Stimulated activated CD4-positive, alpha-beta T cell treated with anti-CD3 and anti-CD28 coated beads, Interleukin-15, amount 100 ng/mL, for 24 hours (primary cell): ENCODE measurements at places on chromosomes 2 and 18.
A peak's percentile ranks its signal among the peaks of the same experiment; 100 is the strongest.

DNA sequence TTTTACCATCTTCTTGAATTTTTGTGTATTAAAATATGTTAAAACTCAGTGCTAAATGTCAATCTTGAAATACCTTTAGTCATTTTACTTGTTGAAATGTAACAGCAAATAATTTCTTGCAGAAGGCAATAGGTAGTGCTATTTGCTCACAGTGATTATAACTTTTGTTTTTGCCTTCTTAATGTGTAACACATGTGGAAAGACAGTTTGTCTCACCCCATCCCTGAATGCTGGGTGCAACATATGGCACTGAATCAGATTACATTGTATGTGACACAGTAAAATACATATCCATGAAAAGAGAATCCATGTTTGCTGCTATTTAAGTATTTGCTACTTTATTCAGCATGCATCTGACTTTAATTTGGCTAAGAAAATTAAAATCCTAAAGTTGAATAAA, 35.3 kb downstream of the FRZB start:
- DNase-seq, result no peak

- no peak for DNase-seq
Measured at GRCh38 chr2:176109192-176109901, 2.3 kb downstream of the HOXD11 start.

DNA sequence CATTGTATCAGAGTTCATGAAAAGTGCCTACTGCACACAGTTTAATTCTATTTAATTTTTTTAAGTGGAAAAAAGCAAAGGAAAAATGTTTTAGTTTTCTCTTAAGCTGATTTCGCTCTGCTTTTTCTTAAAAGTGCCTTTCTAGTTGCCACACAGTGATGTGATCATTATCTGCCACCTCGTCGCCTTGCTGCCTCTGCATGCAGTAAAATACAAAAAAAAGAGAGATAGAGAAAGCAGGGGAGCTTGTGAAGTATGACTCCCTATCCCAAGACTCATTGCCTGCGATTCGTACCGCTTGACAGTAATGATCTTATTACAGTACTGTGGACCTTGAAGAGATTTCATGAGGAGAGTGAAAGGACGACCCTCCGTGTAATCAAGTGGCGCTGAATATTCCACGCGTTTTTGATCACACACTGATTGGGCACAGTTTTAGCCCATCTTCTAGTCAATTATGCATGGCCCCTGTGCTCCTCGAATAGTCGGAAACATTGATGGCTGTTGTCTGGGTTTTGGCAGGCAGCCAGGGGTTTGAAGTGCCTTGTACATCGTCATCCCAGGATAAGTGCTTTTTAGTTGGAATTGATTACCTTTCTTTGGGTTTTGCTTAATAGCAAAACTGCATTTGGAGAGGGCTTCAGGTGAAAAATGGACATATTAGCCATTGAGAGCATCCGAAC, 188.3 kb downstream of the GBX2 start:
- DNase-seq, result no peak

- no peak for DNase-seq
Measured at GRCh38 chr18:5538544-5538943, 5.3 kb downstream of the EPB41L3 start.

GRCh38 chr2:201781557-201782051, 871 bp upstream of the ALS2 start:
- peak; percentile 20 for DNase-seq

DNA sequence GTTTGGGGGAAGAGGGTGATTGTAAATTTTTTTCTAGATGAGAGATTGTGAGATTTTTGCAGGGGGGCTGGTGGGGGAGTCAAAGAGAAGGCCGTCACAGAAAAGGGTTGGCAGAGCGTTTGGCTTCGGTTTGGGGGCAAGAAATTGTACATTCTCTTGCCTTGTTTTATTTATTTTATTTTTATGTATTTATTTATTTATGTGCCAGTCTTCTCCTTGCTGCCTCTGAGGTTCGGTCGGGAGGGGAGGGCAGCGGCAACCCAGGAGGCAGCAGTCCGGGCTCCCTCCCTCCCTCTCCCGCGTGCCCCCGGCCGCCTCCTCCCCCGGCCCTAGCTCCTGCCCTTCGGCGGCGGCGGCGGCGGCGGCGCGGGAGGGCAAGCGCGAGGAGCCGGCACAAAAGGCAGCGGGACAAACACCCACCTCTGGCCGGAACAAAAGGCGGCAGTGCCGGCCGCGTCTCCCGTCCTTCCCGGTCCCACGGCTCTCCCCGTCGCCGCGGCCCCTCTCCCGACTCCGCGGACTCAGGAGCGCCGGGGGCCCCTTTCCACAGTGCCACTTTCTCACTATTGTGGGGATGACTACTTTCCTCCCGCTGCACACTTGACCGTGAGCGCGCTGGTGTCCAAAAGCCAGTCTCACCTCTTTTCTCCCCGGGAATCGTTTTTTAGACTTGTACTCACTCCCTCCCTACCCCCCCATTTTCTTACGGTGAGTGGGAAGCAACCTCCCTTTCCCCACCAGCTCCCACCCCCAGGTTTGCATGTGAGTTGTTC, 1.2 kb downstream of the BCL11A start:
- peak; percentile 27 for DNase-seq

- DNase-seq, result no peak
Measured at GRCh38 chr18:13888191-13888716, 27.1 kb downstream of the MC2R start.

DNA sequence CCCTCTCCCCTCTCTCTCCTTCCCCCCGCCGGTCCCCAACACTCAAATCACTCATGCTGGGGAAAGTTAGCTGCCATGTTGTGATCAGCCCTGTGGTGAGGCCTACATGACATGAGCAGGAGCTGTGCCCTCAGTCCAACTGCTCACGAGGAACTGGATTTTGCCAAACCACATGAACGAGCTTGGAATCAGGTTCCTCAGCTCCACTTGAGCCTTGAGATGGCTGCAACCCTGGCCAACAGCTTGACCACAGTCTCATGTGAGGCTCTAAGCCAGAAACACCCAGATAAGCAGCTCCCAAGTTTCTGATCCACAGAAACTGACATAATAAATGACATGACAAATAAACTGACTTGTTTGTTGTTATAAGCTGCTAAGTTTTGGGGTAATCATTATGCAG, 38.4 kb downstream of the ARL4C start:
- DNase-seq, result no peak

DNA sequence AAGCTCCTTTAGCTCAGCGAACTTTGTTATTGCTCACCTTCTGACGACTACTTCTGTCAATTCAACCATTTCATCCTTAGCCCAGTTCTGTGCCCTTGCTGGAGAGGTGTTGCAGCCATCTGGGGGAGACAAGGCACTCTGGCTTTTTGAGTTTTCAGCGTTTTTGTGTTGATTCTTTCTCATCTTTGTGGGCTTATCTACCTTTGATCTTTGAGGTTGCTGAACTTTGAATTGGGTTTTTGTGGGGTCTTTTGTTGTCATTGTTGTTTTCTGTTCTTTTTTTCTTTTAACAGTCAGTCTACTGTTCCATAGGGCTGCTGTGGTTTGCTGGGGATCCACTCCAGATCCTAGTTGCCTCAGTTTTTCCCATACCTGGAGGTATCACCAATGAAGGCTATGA, 57.3 kb downstream of the GTF3C3 start:
- DNase-seq, result no peak

DNA sequence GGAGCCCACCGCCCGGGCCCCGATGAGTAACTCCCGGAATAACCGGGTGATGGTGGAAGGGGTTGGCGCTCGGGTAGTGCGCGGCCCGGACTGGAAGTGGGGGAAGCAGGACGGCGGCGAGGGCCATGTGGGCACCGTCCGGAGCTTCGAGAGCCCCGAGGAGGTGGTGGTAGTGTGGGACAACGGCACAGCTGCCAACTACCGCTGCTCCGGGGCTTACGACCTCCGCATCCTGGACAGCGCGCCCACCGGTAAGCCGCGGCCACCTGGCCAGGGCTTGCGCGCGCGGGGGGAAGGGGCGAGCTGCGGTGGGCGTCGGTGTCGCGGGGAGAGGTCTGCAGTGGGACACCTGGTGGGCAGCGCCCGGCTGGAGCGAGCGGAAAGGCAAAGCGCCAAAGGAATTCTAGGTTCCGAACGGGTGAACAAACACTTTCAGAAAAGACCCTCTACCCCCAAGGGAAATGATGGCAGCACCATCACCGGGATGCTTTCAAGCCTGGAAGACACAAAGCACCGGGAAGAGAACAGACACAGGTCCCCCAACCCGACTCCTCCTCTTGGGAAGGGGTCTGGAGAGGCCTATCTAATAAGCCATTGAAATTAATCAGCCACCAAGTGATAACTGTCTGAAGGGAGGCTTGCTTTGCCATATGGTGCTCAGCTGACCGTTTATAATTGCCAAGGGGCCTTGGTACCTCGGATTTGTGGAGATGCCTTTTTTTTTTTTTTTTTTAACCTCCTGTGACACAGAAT, 1.1 kb downstream of the MIB1 start:
- DNase-seq, result peak; percentile 44

- no peak for DNase-seq
Measured at GRCh38 chr18:65527879-65528633, 222.8 kb upstream of the CDH7 start.

DNA sequence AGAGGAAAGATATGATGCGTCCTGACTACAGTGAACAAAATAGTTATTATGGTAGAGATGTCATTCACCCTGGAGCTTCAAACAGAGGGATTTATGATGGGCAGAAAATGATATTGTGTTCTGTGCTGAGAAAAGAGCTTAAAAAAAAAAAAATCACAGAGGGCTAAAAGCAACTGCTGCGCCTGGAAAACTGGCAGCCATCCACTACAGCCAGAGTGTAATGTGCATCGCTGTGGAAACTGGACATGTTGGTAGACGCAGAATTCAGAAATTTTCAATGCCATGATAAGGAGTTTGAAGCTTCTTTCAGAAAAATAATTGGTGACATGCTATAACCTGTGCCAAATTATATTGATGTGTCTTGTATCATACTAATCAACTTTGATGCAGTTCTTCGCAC, 122.9 kb upstream of the SOX11 start:
- no peak for DNase-seq

DNA sequence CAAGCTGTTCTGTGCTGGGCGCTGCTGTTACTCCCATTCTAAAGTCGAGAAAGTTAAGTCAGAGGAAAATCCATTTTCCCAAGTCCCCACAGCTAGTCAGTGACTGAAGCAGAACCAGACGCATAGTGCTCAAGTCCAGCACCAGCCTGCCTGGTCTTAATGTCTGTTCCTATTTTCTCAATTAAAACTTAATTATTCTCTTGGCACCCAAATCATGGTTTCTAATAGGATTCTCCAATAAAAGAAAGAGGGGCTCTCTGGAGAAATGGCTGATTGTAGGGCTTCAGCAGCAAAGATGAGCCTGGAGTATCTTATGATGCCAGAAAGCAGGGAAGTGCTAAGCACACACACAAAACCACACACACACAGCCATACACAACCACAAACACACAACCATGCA, 531.0 kb upstream of the SALL3 start:
- no peak for DNase-seq

DNA sequence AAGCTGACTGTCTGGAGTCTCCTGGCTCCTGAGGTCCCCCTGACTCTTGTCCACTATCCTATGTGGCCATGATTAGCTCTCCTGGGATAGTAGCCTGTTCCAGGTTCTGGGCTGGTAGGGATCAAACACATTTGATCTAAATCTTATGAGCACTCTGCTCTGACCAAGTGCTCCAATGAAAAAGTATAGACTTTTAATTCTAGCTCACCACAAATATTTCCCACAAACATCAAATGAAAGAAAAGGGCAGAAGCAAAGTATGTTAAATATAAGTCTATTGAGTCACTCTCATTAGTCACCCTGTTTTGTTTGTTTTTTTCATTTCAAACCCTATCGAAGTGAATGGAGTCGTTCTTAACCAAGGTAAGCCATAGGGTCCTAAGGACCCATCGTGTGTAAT, 39.7 kb upstream of the NEDD4L start:
- no peak for DNase-seq

GRCh38 chr2:69975136-69975852, 13.9 kb upstream of the ASPRV1 start:
- DNase-seq, result no peak

DNA sequence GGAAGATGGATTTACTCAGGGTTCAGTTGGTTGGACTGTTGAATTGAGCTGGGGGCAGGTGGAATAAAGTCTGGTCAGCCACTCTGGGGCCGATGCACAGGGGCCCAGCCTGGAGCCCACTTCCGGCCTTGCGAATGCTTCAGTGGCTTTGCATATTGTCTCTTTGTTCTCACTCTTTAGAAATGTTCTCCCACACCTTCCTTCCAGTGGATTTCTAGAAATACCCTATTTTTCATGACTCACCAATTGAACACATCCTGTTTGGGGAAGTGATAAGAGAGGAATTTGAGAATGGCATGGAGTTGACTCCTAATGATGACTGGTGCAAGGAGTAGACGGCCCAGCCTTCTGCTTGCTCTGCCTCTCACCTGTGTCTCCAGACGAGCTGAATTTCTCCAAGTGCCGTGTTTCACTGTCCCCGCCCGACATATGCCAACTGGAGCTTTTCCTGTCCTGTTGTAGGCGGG, 28.1 kb downstream of the ASAP2 start:
- no peak for DNase-seq

- no peak for DNase-seq
Measured at GRCh38 chr2:205714789-205715720, 32.8 kb downstream of the NRP2 start.

DNA sequence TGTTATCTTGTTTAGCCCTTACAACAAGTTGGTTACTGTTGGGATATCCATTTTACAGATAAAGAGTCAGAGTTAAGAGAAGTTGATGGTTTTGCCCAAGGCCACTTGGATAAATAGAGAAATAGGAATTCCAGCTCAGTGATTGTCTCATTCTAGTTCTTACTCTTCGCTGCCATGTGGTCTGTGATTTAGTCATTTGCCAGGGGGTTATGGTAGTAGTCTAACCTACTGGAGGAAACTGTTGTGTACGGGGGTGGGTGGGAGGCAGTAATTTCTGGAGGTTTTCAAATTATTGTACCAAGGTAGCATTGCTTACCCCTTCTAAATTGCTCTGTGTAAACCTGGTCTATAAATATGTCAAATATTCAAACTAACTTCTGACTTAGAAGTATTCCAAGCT, 110.4 kb downstream of the MAP2 start:
- no peak for DNase-seq

DNA sequence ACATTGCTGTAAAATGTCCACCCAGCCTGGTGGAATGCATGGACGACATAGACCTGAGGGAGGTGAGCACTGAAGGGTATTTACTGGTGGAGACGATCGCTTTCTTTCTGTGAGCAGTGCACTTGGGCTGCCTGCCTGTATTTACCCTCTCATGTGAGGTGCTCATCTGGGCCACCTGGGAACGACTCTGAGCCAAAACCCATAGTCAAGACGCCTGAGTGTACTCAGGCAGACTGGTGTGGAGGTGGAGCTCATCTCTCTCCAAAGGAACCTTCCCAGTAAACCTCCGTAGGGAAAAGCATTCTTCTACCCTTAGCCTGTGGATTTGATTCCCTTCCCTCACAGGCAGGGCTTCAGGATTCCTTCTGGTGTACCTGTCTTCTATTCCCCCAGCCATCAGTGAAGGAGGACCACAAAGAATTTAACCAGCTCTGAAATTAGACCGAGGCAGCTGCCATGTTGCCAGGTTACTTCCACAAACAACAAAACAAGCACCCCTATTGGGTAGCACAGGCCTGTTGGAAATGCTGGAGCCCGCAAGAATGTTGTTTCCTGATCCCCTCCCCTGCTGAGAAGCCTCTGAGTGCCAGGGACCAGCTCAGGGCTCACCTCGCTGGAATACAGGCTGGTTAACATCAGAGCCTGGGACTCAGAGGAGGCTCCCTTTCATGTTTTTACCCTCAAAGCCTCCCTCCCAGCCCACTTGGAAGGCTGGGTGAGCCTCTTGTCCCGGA, 47.5 kb upstream of the TXNDC2 start:
- no peak for DNase-seq
